ENCODE measurements at places on chromosomes 2 and 18. TPM values are rescaled to one million over a fixed set of nuclear protein-coding genes. Genes with fewer than 3 reads are reported as not detected.

The ARHGAP28 gene
- polyA plus RNA-seq = 2.7 TPM

The HOXD3 gene
- polyA plus RNA-seq = 15.9 TPM

The MTCL1 gene
- 2.3 TPM for polyA plus RNA-seq

The FSHR gene
- not detected for polyA plus RNA-seq

The PROC gene
- polyA plus RNA-seq = 0.10 TPM

The SCTR gene
- polyA plus RNA-seq = 0.35 TPM

The MAP2 gene
- polyA plus RNA-seq = 6.3 TPM

The RGPD4 gene
- polyA plus RNA-seq = not detected

The FNDC4 gene
- polyA plus RNA-seq = 101 TPM

The RIOK3 gene
- polyA plus RNA-seq = 55.1 TPM

The TRIM54 gene
- 47.1 TPM for polyA plus RNA-seq

The AFF3 gene
- 4.3 TPM for polyA plus RNA-seq

The ESPNL gene
- polyA plus RNA-seq = not detected

The TBR1 gene
- not detected for polyA plus RNA-seq

The MYO5B gene
- 1.6 TPM for polyA plus RNA-seq

The HOXD13 gene
- polyA plus RNA-seq = not detected

The ASXL3 gene
- polyA plus RNA-seq = 0.15 TPM

The IL1R1 gene
- polyA plus RNA-seq = 58.7 TPM

The CIB4 gene
- 3.3 TPM for polyA plus RNA-seq

The ZNF396 gene
- polyA plus RNA-seq = 3.8 TPM

The NOSTRIN gene
- polyA plus RNA-seq = 25.9 TPM

The ELOA2 gene
- not detected for polyA plus RNA-seq

The AGXT gene
- 0.47 TPM for polyA plus RNA-seq

The ABCG8 gene
- 0.03 TPM for polyA plus RNA-seq

The GCG gene
- polyA plus RNA-seq = 0.51 TPM

The HRH4 gene
- not detected for polyA plus RNA-seq

The DNAJC5G gene
- polyA plus RNA-seq = not detected

The UNC80 gene
- 9.8 TPM for polyA plus RNA-seq

The RGPD5 gene
- 10.5 TPM for polyA plus RNA-seq

The TCF7L1 gene
- polyA plus RNA-seq = 6.1 TPM

The SH2D6 gene
- 4.2 TPM for polyA plus RNA-seq

The AMER3 gene
- polyA plus RNA-seq = 0.13 TPM

The SYT4 gene
- polyA plus RNA-seq = 1.2 TPM

The CD8B2 gene
- not detected for polyA plus RNA-seq

The SATB2 gene
- polyA plus RNA-seq = 6.4 TPM

The CARF gene
- 9.3 TPM for polyA plus RNA-seq

The ICA1L gene
- polyA plus RNA-seq = 7.4 TPM

The SULT1C3 gene
- not detected for polyA plus RNA-seq

The NDC80 gene
- 1.2 TPM for polyA plus RNA-seq

The GATA6 gene
- 31.3 TPM for polyA plus RNA-seq

The KLHL41 gene
- 0.91 TPM for polyA plus RNA-seq

The RNF181 gene
- polyA plus RNA-seq = 130 TPM

The STPG4 gene
- polyA plus RNA-seq = not detected

The ALPG gene
- not detected for polyA plus RNA-seq

The TBC1D8 gene
- polyA plus RNA-seq = 12.2 TPM

The ANKRD30BL gene
- 0.13 TPM for polyA plus RNA-seq

The PAX8 gene
- 6.7 TPM for polyA plus RNA-seq

The SGPP2 gene
- polyA plus RNA-seq = 1.3 TPM

The USP37 gene
- polyA plus RNA-seq = 3.3 TPM

The GLI2 gene
- polyA plus RNA-seq = 0.51 TPM

The DIS3L2 gene
- polyA plus RNA-seq = 20.8 TPM

The TNS1 gene
- polyA plus RNA-seq = 123 TPM

The SLC23A3 gene
- polyA plus RNA-seq = 0.11 TPM

The DLGAP1 gene
- polyA plus RNA-seq = 23.0 TPM

The LAMA1 gene
- polyA plus RNA-seq = 0.16 TPM

The LIMS4 gene
- 5.8 TPM for polyA plus RNA-seq

The PKDCC gene
- polyA plus RNA-seq = 47.5 TPM

The SOWAHC gene
- 2.5 TPM for polyA plus RNA-seq

The CHRNG gene
- polyA plus RNA-seq = not detected

The TUBB6 gene
- polyA plus RNA-seq = 46.5 TPM
